Activated CD4-positive, alpha-beta T cell treated with anti-CD3 and anti-CD28 coated beads for 4 hours (primary cell): ENCODE measurements at places on chromosomes 11 and 22.

- no peak for DNase-seq
Measured at GRCh38 chr11:22603933-22604332, 21.7 kb downstream of the FANCF start.

- no peak for DNase-seq
Measured at GRCh38 chr11:110148775-110149744, 55.9 kb downstream of the ZC3H12C start.

- no peak for DNase-seq
Measured at GRCh38 chr22:20206709-20207215, 55.9 kb upstream of the CCDC188 start.

- no peak for DNase-seq
Measured at GRCh38 chr22:26806445-26807175, 149.2 kb downstream of the MIAT start.

GRCh38 chr11:77449784-77450183, 24.1 kb downstream of the PAK1 start:
- DNase-seq: no peak

DNA sequence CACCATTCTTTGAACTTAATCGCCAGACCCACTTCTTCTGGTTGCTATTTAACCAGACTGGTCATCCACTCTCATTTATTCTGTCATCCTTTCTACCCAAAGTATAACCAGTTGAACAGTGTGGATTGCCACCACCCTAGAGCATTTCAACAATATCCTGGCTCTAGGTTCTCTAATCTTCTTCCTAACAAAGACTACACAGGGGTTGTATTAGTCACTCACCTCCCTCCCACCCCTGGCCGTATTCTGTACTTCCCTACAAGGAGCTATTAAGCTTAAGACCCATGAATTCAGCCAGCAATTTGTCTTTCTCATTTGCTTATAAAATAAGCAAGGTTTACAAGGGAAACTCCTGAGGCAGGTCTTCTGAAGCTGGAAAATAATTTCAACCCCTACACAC, 46.9 kb upstream of the CEP126 start:
- no peak for DNase-seq

GRCh38 chr11:14967581-14968243, 4.4 kb downstream of the CALCA start:
- no peak for DNase-seq

GRCh38 chr22:32528316-32528715, 53.7 kb downstream of the FBXO7 start:
- DNase-seq: no peak

GRCh38 chr11:45087900-45088160, 58.6 kb upstream of the PRDM11 start:
- no peak for DNase-seq

GRCh38 chr11:47389577-47390421, 11.5 kb upstream of the SPI1 start:
- no peak for DNase-seq

DNA sequence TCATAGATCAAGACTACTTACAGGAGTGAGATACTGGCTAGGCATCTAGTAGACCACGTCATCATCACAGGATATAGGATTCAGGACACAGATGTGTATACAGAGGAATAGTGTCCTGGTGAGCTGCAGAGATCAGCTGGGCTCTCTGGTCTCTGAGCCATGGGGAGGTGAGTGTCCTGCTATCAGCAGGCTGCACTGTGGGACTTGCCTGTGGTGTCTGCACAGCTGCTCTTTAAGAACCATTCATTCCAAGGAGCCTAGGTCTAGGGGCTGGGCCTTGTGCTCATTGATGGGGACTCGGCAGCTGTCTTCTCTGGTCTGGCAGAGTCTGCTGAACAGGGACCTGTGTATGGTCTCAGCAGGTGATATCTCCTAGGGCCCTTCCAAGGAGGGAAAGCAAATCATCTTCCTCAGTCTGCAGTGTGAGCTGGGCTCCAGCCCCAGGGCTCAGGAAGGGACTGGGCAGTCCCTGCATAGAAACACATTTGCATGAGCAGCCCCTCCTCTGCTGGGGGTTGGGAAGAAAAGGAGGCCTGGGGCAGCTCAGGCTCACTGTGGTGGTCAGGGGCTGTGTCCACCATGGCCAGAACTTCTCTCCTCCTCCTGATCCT, 66.1 kb upstream of the VPREB1 start:
- DNase-seq: no peak
